ENCODE measurements at places on chromosomes 2 and 18.

DNA sequence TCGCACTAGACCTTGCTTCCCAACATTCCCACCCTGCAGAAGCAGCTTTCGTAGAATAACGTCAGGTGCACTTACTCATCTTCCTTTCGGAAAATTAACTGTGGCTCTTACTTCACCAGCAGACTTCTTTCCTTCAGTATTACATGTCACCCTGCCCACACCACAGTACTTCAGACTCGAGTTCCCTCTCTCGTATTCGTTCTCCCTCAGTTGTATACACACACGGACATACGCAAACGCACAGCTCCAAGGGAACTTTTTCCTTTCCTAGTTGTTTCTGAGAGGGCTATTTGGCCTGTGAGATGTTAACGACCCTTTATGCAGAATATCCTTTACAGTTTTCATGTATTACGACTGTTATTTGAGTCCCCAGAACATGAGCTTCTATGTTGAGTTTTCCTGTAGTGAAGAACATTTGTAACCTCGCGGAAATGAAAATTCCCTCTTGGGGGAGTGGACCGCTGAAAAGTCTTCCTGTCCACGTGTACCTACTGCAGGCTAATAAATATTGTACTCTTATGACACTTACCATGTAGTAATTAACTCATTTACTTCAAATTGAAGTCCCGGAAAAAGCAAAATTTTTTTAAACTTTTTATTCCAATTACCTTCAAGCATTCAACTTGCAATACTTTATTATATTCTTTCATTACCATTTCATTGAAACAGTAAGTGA lies 908 bp downstream of the ERLEC1 start:
- DNase-seq, result peak; percentile 6

GRCh38 chr2:239150125-239151011 lies 250.5 kb downstream of the HDAC4 start:
- no peak for DNase-seq

GRCh38 chr2:239880396-239880795 lies 144.7 kb downstream of the NDUFA10 start:
- no peak for DNase-seq

DNA sequence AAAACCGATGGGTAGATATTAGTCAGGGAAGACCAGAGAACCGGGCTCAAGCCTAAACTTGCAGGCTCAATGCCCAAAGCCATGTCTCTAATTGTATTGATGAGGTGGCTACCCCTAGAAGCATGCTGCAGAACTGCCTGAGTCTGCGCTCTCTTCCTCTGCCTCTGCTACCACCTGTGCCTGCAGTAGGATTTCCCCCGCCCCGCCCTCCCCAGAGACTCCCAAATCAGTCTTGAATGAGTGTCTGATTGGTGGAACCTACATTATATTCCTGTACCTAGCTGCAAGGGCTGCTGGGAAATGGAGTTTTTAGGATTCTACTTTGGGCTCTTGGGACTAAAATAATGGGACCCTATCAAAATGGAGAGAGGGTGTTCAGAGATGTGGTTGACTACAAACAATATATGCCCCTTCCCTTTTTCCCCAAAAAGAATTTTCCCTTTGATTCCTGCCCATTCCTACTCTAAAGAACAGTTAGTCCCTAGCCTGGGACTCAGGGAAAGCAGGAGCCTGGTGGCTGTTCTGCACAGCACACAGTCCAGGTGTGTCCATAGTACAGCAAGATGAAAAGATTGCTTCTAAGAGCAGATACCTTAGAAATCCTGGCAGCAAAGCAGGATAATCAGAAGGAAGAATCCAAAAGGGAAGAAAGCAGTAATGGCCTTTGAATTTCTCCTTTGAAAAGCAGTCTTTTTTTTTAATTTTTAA lies 12.5 kb downstream of the GRP start:
- DNase-seq, result no peak

- DNase-seq, result no peak
Measured at GRCh38 chr2:86393521-86394491, 47.4 kb upstream of the KDM3A start.
